ENCODE measurements at places on chromosomes 5 and 9. TPM values are rescaled to one million over a fixed set of nuclear protein-coding genes. Genes with fewer than 3 reads are reported as not detected.

DNA sequence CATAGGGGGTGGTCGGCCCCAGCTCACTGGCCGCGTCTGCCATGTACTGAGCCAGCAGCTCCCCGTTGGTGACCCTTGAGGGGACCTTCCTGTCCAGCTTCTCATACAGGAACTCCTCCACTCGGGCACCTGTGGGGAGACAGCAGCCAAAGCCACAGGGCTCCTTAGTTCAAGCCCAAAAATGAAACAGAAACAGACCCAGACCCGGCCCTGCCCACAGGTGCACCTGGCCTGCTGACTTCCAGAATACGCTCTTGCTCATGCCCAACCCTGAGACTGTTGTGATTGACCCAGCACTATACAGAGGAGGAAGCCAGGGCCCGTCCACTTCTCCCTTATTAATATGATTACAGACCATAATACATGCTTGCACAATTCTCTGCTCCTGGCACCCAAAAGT is 7.0 kb downstream of the SH3GLB2 start:
- no peak overlapping the region for H3K4me3 ChIP-seq
- H3K36me3 ChIP-seq, result peaks cover 4% of the 10 kb centered on the region
- no peak overlapping the region for H3K27ac ChIP-seq
- DNase-seq, result no peak
- H3K4me1 ChIP-seq, result peaks cover 24% of the 10 kb centered on the region

GRCh38 chr9:121344184-121344583 is 25.9 kb downstream of the STOM start:
- H3K27ac ChIP-seq, result no peak overlapping the region
- no peak for DNase-seq
- H3K4me1 ChIP-seq, result peaks cover 23% of the 10 kb centered on the region
- no peaks in the 10 kb centered on the region for H3K27me3 ChIP-seq
- H3K36me3 ChIP-seq, result peaks cover 14% of the 10 kb centered on the region
- H3K4me3 ChIP-seq, result no peak overlapping the region

- H3K27me3 ChIP-seq, result peaks cover 48% of the 10 kb centered on the region
- H3K27ac ChIP-seq, result no peak overlapping the region
- H3K36me3 ChIP-seq, result no peaks in the 10 kb centered on the region
- no peak overlapping the region for H3K4me3 ChIP-seq
- no peaks in the 10 kb centered on the region for H3K4me1 ChIP-seq
Observed at GRCh38 chr9:98652741-98653140, 56.0 kb downstream of the GABBR2 start.

The ANKRD18B gene
- total RNA-seq, result 1.4 TPM

DNA sequence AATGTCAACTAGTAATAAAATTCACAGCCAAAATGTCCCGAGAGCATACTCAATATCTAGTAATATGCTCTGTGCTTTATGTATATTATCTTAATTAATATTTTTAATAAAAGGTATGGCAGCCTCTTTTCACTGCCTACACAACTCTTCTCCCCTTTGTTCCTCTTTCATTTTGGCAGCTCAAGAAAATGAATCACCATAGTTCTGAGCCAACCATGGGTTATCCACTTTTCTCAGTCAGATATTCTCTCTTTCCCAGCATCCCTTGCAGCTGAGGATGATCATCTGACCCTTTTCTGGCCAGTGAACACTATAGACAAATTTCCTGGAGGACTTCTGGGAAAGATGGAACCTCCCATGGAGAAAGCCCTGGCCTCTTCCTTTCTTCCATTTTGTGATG is 8.2 kb upstream of the DOCK8 start:
- H3K4me1 ChIP-seq, result no peaks in the 10 kb centered on the region
- no peak overlapping the region for H3K27ac ChIP-seq
- no peak overlapping the region for H3K4me3 ChIP-seq
- no peak for DNase-seq

GRCh38 chr9:93473411-93473810 is 20.0 kb upstream of the FAM120AOS start:
- H3K27ac ChIP-seq, result no peak overlapping the region
- no peaks in the 10 kb centered on the region for H3K27me3 ChIP-seq
- H3K4me1 ChIP-seq, result peaks cover 56% of the 10 kb centered on the region

All from chondrocyte (in vitro differentiated cells).